ENCODE measurements at places on chromosomes 13 and 19. TPM values are rescaled to one million over a fixed set of nuclear protein-coding genes. Genes with fewer than 3 reads are reported as not detected.

- DNase-seq, result no peak
Measured at GRCh38 chr13:48709213-48709612, 55.5 kb downstream of the CYSLTR2 start.

DNA sequence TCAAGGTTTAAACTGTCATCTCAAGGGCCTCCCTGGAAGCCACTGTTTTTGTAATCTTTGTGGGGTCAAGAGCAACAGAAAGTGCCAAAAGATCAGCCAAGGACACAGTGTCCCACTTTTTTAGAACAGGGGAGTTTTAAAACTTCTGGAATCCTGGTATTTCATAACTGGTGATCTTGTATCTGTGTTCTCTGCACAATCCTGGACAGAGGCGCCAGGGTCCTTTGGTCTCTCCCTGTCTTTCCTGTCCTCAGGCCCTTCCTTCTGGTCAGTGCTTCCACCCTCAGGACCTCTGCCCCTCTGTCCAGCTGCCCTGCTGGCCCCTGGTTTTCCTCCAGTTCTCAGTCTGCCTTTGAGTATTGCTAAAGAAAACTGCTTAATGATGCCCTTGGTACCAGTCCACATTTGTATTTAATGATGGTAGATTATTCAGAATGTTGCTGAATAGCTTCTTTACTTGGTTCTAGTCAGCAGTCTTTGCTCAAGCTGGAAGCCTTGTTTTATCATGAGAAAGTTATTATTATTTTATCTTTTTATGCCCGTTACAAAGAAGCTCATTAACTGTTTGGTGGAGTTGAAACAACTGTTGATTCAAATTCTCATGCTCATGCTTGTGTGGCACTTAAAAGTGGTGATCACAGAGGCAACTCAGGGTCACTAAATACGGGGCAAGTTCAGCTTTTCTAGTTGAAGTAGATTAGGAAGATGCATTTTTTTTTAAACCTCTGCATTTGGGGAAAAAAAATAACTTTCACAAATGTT, 47.5 kb downstream of the WASF3 start:
- DNase-seq, result no peak

DNA sequence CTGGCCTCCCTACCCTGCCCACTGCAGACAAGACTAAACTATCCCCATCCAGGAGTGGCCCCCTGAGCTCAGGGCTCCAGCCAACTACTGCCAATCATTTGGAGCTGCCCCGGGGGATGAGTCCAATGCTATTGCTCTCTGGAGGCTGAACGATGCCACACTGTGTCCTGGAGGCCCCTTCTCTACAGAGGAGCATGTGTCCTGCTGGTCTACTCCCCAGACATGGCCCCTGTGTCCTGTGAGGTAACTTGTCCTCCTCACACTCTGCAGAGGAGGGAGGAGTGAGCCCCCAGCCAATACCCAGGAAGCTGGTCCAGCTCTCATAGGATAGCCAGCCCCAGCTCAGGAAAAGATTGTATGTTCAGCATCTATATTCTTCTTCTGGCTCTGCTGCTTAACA, 159.1 kb upstream of the GPR12 start:
- DNase-seq, result no peak

DNA sequence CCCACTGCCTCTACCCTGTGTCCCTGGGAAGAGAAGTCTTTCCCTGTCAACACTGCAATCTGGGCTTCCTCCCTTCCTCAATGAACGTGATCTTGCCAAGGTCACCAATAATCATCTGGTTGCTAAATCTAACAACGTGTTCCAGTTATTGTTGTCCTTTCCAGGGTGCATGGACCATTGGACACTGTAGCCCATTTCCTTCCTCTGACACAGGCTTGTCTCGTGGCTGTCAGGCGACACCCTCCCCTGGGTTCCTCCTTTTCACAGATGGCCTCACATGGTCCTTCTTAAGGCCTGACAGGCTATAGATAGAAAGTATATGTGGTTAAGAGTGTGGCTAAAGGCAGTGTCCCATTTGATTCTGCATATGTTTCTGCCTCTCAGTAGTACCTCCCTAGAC, 67.7 kb upstream of the STARD13 start:
- no peak for DNase-seq

GRCh38 chr13:62360609-62361008, 945.0 kb upstream of the PCDH20 start:
- DNase-seq, result no peak

Gene ICAM3
- 182 TPM for total RNA-seq

Gene GZMM
- total RNA-seq, result 84.5 TPM

Gene KIRREL2
- 2.9 TPM for total RNA-seq

Gene NRTN
- 0.45 TPM for total RNA-seq

Gene KCNN4
- 45.4 TPM for total RNA-seq

Gene SLC25A41
- 1.0 TPM for total RNA-seq
